ENCODE measurements at places on chromosomes 1 and 21.

- DNase-seq, result no peak
Measured at GRCh38 chr1:217134857-217135568, 411.8 kb upstream of the ESRRG start.

DNA sequence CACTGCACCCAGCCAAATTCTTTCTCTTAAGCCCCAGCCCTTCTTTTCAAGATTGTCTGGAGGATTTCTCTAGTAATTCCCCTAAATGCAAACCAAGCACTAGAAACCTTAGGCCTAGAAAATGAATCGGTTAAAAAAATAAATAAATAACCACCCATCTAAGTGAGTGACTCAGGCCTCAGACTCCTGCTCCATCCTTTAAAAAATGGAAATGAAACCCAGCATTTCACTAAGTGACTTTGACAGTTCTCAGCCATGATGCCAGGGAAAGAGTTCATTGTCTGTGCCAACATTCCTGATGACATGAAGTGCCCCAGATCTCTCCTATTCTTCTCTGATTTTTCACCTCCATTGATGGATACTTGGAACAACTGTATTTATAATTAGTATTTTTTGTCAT is 415.2 kb upstream of the DAB1 start:
- no peak for DNase-seq

GRCh38 chr1:9289090-9289534 is 3.6 kb upstream of the SPSB1 start:
- DNase-seq, result peak; percentile 80

DNA sequence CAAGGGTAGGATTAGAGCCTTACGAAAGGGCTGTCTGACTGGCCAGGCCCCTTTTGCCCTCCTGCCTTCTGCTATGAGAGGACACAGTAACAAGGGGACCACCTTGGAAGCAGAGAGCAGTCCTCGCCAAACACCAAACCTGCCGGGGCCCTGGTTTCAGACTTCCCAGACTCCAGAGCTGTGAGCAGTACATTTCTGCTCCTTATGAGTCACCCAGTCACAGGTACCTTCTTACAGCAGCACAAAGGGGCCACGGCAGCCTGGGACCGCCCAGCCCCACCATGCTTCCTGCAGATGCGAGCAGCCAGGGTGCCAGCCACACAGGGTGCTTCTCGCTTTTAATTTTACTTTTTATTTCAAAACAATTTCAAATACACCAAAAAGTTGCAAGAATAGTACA is 17.2 kb upstream of the POFUT2 start:
- DNase-seq, result no peak

GRCh38 chr21:25700741-25701140 is 34.0 kb downstream of the ATP5PF start:
- no peak for DNase-seq
